A549 treated with ZK216348 at 1 μM for 4 hours (cell line): ENCODE measurements at places on chromosomes 2 and 18. TPM values are rescaled to one million over a fixed set of nuclear protein-coding genes. Genes with fewer than 3 reads are reported as not detected.

COL4A4 gene
- 1.1 to 3.1 TPM (median 1.5 TPM) in 5 replicates for total RNA-seq

SDC1 gene
- total RNA-seq = 128 to 234 TPM (median 196 TPM) in 5 replicates

ST3GAL5 gene
- 26.3 to 55.5 TPM (median 39.5 TPM) in 5 replicates for total RNA-seq

SANBR gene
- 7.9 to 15.4 TPM (median 12.9 TPM) in 5 replicates for total RNA-seq

SCN3A gene
- total RNA-seq = 0.01 to 0.02 TPM in 2 of 5 replicates, not detected in the others

COX5B gene
- total RNA-seq = 236 to 332 TPM (median 305 TPM) in 5 replicates

TMEM87B gene
- total RNA-seq = 8.6 to 20.3 TPM (median 16.8 TPM) in 5 replicates

SIX3 gene
- total RNA-seq = 0.81 to 1.6 TPM (median 1.4 TPM) in 5 replicates

TNFAIP6 gene
- 0.55 to 1.9 TPM (median 1.2 TPM) in 5 replicates for total RNA-seq

ATP6V1C2 gene
- 0.07 to 0.31 TPM (median 0.17 TPM) in 4 of 5 replicates, not detected in the other for total RNA-seq

APCDD1 gene
- not detected in 5 replicates for total RNA-seq

WDR12 gene
- 59.4 to 86.1 TPM (median 70.7 TPM) in 5 replicates for total RNA-seq

DQX1 gene
- total RNA-seq = 0.09 to 0.49 TPM (median 0.20 TPM) in 3 of 5 replicates, not detected in the others

BIN1 gene
- 25.6 to 33.2 TPM (median 29.9 TPM) in 5 replicates for total RNA-seq

PJVK gene
- total RNA-seq = 0.99 to 2.8 TPM (median 2.1 TPM) in 5 replicates

CAPN14 gene
- 0.06 to 0.07 TPM in 2 of 5 replicates, not detected in the others for total RNA-seq

EMILIN1 gene
- total RNA-seq = 0.34 to 0.64 TPM (median 0.43 TPM) in 5 replicates

CAPN13 gene
- 0.27 to 0.39 TPM in 2 of 5 replicates, not detected in the others for total RNA-seq

RNF152 gene
- 0.09 to 0.15 TPM in 2 of 5 replicates, not detected in the others for total RNA-seq

CTDP1 gene
- total RNA-seq = 10.3 to 18.1 TPM (median 16.1 TPM) in 5 replicates

TRIM43 gene
- not detected in 5 replicates for total RNA-seq

SOX11 gene
- total RNA-seq = not detected in 5 replicates

NAT8 gene
- total RNA-seq = not detected in 5 replicates

ASTL gene
- total RNA-seq = not detected in 5 replicates

ALLC gene
- total RNA-seq = not detected in 5 replicates

UBE2E3 gene
- 63.8 to 83.0 TPM (median 67.3 TPM) in 5 replicates for total RNA-seq

NEU4 gene
- 0.19 to 0.41 TPM (median 0.23 TPM) in 5 replicates for total RNA-seq

CNRIP1 gene
- total RNA-seq = 1.5 to 2.3 TPM (median 2.0 TPM) in 5 replicates

PLGLB1 gene
- total RNA-seq = 0.59 to 1.5 TPM (median 0.84 TPM) in 4 of 5 replicates, not detected in the other

IL1B gene
- total RNA-seq = 0.22 to 0.33 TPM in 2 of 5 replicates, not detected in the others
